Kidney (tissue), 22 donors: ENCODE measurements at places on chromosomes 7 and 10. TPM values are rescaled to one million over a fixed set of nuclear protein-coding genes. Genes with fewer than 3 reads are reported as not detected.

- no peaks in the 10 kb centered on the region for H3K27me3 ChIP-seq
- no peaks in the 10 kb centered on the region for H3K36me3 ChIP-seq
- no peaks in the 10 kb centered on the region for H3K4me1 ChIP-seq
- DNase-seq = no peak
- H3K4me3 ChIP-seq = no peak overlapping the region
These were observed 4.0 kb upstream of the AFAP1L2 start for GRCh38 chr10:114408112-114408967.

DNA sequence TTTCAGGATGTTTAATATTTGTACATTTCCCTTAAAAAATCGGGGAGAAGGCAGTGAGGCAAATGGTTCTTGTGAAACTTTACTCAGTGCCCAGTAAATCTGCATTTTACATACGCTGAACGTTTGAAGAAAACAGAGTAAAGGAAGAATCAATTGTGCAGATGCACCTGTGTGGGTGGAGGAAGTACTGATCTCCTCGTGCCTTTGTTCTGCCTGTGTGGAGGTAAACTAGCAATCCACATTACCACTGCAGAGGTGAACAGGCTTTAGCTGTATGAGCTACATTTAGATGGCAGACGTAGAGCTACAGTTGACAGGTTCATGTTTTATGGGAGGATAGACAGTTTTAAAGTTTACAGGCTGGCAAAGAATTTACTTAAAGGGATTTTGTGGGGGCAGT, 62.7 kb upstream of the VIPR2 start:
- no peaks in the 10 kb centered on the region for H3K27me3 ChIP-seq
- no peak overlapping the region for H3K4me3 ChIP-seq
- H3K27ac ChIP-seq = no peak overlapping the region
- H3K36me3 ChIP-seq = no peaks in the 10 kb centered on the region

GRCh38 chr10:70711177-70711576, 38.9 kb downstream of the ADAMTS14 start:
- no peak overlapping the region for H3K27ac ChIP-seq
- no peak overlapping the region for H3K4me3 ChIP-seq
- DNase-seq = no peak
- peaks cover 3% of the 10 kb centered on the region for H3K4me1 ChIP-seq

DNA sequence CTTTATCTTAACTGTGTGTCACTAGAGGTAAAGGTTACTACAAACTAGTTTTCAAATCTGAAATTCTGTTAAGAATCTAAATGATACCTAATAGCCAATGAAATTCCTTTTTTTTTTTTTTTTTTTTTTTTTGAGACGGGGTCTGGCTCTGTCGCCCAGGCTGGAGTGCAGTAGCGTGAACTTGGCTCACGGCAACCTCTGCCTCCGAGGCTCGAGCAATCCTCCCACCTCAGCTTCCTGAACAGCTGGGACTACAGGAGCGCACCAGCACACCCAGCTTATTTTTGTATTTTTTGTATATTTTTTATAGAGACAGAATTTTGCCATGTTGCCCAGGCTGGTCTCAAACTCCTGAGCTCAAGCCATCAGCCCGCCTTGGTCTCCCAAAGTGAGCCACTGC, 160.3 kb upstream of the NEBL start:
- H3K4me3 ChIP-seq = no peak overlapping the region
- H3K27ac ChIP-seq = no peak overlapping the region
- H3K27me3 ChIP-seq = no peaks in the 10 kb centered on the region

GRCh38 chr7:106599343-106599698, 61.6 kb downstream of the CCDC71L start:
- no peak overlapping the region for H3K4me3 ChIP-seq
- no peak overlapping the region for H3K27ac ChIP-seq

The STEAP2 gene
- 15.8 TPM for total RNA-seq

The TAF3 gene
- total RNA-seq = 8.7 TPM

- DNase-seq = no peak
- H3K27me3 ChIP-seq = no peaks in the 10 kb centered on the region
- H3K27ac ChIP-seq = no peak overlapping the region
- no peaks in the 10 kb centered on the region for H3K36me3 ChIP-seq
- H3K4me3 ChIP-seq = no peak overlapping the region
These were observed 177.0 kb upstream of the AKR1E2 start for GRCh38 chr10:4648999-4649398.

The BAG3 gene
- total RNA-seq = 42.0 TPM

DNA sequence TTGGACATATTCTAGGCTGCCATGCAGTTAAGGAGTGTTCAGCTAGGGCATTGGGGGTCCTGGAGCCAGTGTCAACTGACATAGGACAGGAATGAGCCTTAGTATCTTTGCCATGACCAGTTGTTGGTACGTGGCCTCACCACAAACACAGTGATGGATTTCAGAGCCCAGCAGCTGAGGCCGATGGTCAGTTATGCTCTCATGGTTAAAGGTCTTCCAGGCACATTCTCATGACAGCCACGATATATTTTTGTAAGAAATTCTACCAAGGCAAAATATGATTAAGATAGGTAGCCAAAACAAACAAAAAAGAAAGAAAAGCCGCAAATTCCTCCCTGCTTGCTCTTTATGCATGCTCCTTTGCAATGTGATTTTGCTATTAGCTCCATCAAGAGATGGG, 47.8 kb downstream of the CDHR3 start:
- no peaks in the 10 kb centered on the region for H3K36me3 ChIP-seq
- H3K27ac ChIP-seq = no peak overlapping the region
- H3K4me1 ChIP-seq = peaks cover 23% of the 10 kb centered on the region
- H3K4me3 ChIP-seq = no peak overlapping the region

The FAM25C gene
- total RNA-seq = not detected

The GDF2 gene
- total RNA-seq = not detected

DNA sequence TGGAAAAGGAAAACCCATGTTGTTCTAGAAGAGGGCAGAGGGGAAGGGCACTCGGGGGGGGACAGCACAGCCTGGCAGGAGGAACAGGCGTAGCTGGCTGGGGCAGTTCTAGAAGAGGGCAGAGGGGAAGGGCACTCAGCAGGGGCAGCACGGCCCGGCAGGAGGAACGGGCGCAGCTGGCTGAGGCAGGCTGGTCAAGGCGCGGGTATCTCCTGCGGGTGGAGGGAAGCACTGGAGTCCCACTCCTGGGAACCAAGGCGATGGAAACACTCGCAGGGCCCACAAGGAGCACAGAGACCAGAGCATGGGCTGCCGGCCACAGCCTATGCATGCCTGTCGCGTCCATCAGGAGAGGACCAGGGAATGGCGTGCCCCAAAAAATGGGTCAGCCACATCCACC, 36.7 kb downstream of the PAPOLB start:
- H3K4me1 ChIP-seq = peaks cover 3% of the 10 kb centered on the region
- H3K27ac ChIP-seq = no peak overlapping the region
